ENCODE measurements at places on chromosomes 3 and 15.

- DNase-seq: no peak
These were observed 39.3 kb downstream of the EDEM1 start for GRCh38 chr3:5226783-5227182.

DNA sequence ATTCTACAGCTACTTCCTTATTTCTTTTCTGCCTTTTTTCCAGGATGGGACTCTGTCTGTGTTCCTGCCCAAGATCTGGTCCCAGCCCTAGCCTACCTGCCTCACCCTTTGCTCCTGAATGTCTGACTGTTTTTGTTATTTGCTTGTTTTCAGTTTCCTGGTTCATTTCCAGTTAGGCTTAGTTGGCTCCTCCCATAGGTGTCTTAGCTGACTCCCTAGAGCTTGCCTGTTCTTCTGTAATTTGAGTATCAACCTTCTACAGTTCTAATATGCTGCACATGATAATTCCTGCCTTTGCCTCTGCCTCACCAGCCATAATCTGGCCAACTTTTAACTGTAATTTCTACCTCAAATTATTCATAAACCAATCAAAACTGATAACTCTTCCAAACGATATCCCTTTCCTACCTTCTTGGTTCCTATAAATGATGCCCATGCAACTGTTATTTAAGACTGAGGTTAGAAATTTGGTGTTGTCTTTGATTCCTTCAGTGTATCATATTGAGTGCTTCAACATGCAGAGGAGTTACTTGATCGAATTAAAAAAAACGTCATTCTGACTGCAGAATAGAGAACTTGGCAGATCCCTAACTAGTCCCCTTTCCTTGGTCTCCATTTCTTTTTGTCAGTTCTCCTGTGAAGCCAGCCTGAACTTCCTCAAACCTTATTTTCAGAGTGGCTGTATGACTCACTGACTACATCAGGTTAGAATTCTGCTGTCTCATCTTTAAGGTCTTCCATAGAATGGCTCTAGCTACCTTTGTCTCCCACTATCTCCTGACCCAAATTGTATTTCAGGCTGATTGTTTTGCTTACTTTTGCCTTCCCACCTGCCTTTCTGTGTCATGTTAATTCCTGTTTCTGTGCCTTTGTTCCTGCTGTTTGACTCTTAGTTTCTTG, 8.4 kb downstream of the GOLM2 start:
- no peak for DNase-seq

DNA sequence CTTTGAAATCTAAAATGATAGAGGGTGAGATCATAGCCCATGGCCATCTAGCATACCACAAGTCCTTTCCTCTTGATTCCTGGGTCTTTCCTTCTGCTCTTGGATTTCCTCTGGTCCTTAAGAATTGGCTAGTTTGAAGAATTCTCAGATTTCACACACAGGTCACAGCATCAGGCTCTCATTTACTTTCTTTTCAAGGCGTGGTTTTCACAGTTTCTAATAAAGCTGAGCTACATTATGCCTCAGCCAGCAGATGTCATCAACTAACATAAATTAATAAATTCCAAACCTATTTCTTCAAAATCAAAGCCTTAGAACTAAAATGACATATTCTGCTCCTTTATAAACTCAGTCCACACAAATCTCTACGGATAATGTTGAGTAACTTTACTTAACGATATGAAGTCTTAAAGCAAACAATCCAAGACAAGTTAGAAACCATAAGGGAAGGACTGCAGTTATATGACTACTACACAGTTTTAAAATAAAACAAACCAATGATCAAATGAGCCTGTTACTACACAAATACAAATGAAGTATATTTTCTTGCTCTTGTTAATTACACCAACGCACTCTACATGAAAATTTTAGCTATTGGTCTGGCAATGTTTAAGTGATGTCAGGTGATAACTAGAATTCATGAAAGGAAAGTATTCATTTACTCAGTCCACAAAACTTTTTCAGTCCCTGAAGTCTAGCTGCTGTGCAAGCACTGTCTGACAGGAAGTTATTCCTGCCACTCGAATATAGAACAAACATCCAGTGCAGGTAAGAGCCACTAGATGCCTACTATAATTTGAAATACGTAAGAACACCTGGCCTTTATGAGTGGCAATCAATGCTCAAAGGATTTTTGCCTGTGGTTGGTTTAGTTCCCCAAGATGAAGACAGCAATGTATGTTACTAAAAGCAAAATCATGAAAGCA, 9.2 kb downstream of the CCDC14 start:
- DNase-seq: no peak

DNA sequence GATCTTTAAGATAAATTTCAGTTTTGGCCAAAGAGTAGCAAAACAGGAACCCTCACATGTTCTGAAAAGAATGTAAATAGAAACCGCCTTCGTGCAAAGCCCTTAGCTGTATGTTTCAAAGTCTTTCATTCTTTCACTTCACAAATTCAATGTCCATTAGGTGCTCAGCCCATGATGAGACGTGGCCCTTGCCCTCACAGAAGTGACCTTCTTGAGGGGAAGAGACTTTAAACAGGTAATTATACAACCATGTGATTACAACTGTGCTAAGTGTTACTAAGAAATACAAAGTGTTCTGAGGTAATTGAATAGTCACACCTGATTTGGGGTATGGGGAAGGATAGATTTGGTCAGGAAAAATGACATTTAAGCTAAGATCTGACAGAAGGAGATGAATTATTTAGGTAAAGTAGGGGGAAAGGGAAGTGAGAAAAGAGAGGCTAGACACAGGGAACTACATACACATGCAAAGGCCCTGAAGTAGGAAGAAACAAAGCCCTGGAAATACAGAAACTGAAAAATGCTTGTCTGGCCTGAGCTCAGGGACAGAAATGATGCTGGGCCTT, 19.6 kb downstream of the HSPBAP1 start:
- no peak for DNase-seq

- DNase-seq: no peak
These were observed 229.4 kb upstream of the AZI2 start for GRCh38 chr3:28577941-28578500.

DNA sequence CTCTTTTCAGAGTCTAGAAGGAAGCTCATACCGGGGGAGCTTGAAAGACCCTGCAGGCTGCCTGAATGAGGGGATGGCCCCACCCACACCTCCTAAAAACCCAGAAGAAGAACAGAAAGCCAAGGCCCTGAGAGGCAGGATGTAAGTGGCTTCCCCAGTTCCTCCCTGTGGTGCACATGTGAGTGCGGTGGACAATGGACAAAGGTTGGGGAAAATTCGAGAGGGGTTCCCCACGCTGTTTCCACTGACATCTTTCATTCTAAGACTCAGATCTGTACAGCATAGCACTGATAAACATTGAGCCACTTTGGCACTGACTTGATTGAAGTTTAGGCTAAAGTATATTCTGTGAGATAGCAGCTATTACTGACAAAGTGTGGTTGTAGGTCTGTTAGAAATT, 79.5 kb upstream of the UMPS start:
- DNase-seq: peak; percentile 22

- DNase-seq: no peak
These were observed 42.9 kb upstream of the TSC22D2 start for GRCh38 chr3:150365132-150365604.

GRCh38 chr3:127658234-127658633, 14.5 kb upstream of the ABTB1 start:
- DNase-seq: no peak

GRCh38 chr3:97694876-97695275, 69.7 kb upstream of the ARL6 start:
- no peak for DNase-seq

DNA sequence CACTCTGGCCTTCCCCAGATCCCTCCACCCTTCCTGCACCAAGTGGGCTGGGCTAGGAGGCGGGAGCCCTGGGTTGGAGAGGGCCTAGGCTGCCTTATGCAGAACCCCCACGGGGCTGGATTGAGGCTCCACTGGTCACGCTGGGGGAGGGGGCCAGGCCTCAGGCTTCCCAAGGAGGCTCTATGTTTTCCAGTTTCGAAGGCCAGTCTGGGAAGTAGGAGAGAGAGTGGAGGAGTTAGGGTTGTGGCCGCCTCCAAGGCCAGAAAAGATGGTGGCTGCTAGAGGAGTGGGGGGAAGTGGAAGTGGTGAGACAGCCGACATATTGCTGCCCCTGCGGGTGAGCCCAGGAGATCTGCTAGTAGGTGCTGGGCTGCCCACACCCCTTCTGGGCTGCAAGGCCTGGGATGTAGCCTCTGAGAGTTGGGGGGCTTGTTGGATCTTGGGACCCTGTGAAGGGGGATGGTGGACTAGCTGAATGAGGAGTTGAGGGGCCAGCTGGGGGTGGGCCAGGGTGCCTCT, 1.2 kb downstream of the GNAI2 start:
- no peak for DNase-seq

GRCh38 chr3:122392868-122393844, 9.2 kb downstream of the FAM162A start:
- no peak for DNase-seq

DNA sequence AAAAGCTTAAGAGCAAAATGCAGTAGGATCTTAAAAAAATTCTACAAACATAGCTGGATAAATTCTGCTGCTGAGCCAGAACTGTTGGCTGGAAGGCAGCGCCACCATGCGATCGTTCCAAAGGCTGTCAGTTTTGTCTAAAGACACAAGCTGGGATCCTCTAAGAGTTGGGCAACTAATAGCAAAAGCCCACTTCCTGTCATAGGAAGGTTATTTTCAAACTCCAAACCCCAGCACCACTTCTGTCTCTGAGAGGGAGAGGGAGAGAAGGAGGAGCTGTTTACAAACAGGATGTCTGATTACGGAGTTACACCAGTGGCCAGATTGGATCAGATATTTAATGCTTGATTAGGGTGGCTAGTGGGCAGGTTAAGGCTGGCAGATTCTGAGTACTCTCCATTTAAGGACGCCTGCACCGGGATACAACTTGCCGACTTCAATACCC, 44.0 kb downstream of the EIF4E3 start:
- DNase-seq: no peak

GRCh38 chr15:68561171-68561900, 17.5 kb upstream of the CORO2B start:
- no peak for DNase-seq

DNA sequence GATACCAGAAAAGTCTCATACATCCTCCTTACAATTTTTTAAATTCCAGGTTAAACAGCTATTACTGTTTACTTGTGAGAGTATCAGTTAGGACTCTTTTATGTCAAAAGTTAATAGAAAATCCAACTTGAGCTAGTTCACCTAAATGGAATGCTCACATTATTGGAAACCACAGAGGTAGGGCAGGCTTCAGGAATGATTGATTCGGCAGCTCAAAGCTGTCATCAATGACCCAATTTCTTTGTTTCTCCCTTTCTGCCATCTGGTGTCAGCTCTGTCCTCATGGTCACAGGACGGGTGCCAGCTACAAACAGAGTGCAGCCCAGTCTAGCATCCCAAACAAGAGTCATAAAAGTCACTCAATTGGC, 32.2 kb downstream of the CFAP20DC start:
- no peak for DNase-seq

- no peak for DNase-seq
These were observed 41.8 kb upstream of the ST6GAL1 start for GRCh38 chr3:186888569-186888968.

- no peak for DNase-seq
These were observed 70.5 kb upstream of the ATP2C1 start for GRCh38 chr3:130823241-130823884.

- DNase-seq: no peak
These were observed 59.4 kb upstream of the TRIM71 start for GRCh38 chr3:32758375-32758753.

DNA sequence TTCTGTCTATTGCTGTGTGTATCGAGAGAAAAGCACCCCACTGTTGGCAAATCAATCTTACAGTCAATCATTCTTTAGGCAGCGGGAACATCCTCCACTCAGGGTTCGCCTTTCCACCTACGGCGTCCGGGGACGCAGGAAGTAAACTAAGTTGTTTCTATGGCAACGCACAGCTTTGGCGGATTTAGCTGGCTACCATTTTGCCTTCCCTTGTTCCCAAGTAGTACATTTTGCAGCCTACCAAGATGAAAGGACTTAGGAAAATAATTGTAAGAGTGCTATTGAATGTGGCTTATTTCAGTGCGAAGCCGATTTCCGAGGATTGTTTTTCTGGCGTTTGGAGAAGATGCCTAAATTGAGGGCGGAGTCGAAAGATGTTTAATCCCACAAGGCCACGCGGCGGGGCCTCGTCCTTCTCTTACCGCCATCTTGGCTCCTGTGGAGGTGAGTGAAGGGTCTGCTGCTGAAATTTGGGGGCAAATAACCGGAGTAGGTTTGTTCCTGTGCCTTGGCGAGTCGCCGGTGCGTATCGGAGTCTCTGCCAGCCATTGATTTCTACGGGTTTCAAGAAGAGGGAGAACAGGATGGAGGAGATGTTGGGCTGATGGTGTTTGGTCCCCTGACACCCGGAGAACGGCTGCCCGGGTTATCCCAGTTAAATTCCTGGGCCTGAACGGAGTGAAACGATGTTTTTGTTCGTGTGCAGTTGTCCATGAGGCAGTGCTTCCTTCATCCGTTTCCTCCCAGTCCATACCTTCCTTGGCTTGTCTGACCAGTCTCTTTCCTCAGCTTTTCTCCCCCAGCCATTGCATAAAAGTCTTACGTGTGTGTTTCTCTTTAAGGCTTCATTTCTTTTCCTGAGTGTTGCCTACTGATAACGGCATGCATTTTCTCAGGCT, at the start of gene RPL35A:
Gene RPL35A, plus strand, starts transcription at position 413 of the 899 bp plus-strand sequence. CDS start 778 bp downstream, outside the sequence.
- DNase-seq: peak; percentile 67

- DNase-seq: no peak
These were observed 21.0 kb upstream of the ATP2B2 start for GRCh38 chr3:10526366-10526765.

DNA sequence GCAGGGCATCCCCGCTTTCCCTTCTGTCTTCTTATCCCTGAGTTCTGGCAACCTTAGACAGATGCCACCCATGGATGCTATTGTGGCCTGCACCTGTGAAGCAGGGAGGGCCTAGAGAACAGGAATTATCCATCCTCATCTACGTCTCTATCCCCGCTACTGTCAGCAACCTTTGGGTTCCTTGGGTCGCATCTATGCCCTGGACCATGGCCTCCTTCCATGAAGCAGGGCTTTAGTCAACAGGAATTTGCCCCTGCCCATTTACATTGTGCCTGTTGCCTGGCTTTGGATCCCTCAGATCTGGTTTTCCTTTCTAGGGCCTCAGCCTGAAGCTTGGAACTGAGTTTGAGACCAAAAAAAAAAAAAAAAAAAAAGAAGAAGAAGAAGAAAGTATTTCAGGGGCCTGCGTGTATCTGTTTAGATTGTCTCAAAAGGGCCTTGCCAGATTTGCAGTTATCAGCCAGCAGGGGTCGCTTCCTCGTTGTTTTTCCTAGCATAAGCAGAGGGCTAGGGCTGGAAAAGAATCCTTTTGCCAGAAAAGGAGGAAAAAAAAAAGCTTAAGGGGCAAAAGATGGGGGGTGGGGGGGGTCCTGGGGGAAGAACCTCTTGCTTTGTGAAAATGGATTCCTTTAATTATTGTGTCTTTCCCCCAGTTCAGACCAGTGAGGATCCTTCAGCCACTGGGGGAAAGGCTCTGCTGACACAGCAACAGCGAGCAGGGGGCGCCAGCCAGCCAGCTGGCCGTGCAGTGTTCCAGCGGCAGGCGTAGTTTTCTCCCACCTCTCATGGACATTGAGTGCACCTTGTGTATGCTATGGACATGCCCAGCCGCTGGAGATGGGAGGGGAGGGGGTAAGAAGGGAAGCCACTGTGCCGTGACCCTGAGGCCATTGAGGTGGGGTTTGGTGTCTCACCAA, 65.7 kb upstream of the ALDH1L1 start:
- DNase-seq: no peak

GRCh38 chr3:159726231-159726964, 262.2 kb upstream of the IL12A start:
- DNase-seq: no peak

GRCh38 chr3:69932501-69932900, 67.0 kb upstream of the SAMMSON start:
- no peak for DNase-seq
